ENCODE measurements at places on chromosomes 4 and X.

DNA sequence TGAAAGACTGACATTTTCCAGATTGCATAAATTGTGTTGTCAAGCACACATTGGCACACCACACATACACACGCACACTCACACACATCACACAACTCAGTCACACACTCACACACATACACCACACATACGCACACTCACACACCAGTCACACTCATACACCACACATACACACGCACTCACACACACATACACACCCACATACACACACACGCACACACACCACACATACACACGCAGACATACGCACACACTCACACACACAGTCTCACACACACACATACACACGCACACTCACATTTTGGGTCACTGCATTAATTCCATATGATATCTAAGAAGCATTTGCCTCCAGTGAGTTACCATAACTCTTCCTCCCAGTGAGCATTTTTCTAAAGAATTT lies 578.3 kb upstream of the FRG1 start:
- no peak for DNase-seq

GRCh38 chr4:181845617-181846016 lies 397.6 kb upstream of the TENM3 start:
- no peak for DNase-seq

- DNase-seq = no peak
Observed at GRCh38 chr4:175453456-175453855, 358.6 kb downstream of the GPM6A start.

DNA sequence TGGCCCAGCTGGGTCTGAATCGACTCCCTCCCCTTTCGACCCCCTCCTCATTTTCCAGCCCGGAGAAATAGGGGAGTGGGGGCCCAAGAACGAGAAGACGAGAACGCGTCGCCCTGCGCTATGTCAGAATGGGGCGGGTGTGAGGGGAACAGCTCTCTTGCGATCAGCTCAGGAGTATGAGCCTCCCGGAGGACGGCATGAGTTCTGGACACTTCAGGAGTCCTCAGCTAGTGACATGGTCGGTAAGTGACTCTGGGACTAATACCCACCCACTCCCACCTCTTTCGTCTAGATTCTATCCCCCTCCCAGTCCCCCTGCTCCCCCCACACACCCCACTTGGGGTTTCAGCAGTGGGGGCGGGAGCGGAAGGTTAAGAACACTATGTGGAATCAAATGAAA lies 944 bp downstream of the KLF8 start:
- DNase-seq = no peak

DNA sequence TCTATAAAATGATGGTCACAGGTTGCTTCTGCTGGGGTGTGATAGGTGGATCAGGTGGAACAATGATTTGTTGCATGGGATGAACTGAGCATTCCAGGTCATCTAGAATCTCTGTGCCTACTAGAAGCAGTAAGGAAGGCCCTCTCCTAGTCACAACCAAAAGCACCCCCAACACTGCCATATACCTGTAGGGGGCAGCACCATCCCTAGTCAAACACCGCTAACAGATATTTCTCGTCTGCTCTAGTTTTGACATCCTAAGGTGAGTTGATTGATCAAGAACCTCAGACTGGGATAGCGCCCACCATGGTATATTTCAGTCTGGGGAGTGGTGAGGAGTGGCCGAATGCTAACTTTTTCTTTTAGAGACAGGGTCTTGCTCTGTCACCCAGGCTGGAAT lies 160.2 kb downstream of the NHS start:
- peak; percentile 56 for DNase-seq

GRCh38 chrX:13024986-13025385 lies 19.4 kb downstream of the FAM9C start:
- no peak for DNase-seq

- DNase-seq = no peak
Observed at GRCh38 chr4:173442223-173442932, 43.5 kb upstream of the SCRG1 start.

All from Peyer's patch (tissue), 4 donors.